ENCODE measurements at places on chromosomes 7 and 10. TPM values are rescaled to one million over a fixed set of nuclear protein-coding genes. Genes with fewer than 3 reads are reported as not detected.
A peak's percentile ranks its signal among the peaks of the same experiment; 100 is the strongest.

- no peaks in the 10 kb centered on the region for H3K4me1 ChIP-seq
- H3K4me3 ChIP-seq, result no peak overlapping the region
- DNase-seq, result no peak
- no peak overlapping the region for H3K27ac ChIP-seq
Observed at GRCh38 chr7:12162415-12163113, 48.5 kb upstream of the TMEM106B start.

- DNase-seq, result no peak
- no peak overlapping the region for H3K27ac ChIP-seq
- no peaks in the 10 kb centered on the region for H3K4me1 ChIP-seq
- no peak overlapping the region for H3K4me3 ChIP-seq
- H3K27me3 ChIP-seq, result no peaks in the 10 kb centered on the region
Observed at GRCh38 chr10:74453169-74453568, 302.1 kb downstream of the ADK start.

DNA sequence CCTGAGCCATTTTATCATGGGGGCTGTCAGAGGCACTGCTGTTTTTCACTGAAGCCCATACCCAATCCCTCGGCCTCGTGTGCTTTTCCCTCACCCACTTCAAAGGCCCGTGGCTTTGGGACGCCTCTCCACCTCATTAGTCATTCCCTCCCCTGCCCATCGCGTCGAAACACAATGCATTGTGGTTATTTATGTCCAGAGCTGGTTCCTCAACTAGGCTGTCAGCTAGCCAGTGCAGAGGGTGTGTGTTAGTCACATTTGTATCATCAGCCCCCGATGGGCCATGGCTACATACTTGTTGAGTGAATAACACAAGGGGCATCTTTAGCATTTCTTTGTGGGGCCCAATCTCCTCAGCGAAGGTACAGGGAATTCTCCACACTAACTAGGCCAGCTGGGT is 3.8 kb upstream of the CRCP start:
- H3K4me3 ChIP-seq, result no peak overlapping the region
- no peak overlapping the region for H3K27ac ChIP-seq
- DNase-seq, result no peak
- no peaks in the 10 kb centered on the region for H3K36me3 ChIP-seq
- H3K4me1 ChIP-seq, result peaks cover under 1% of the 10 kb centered on the region

DNA sequence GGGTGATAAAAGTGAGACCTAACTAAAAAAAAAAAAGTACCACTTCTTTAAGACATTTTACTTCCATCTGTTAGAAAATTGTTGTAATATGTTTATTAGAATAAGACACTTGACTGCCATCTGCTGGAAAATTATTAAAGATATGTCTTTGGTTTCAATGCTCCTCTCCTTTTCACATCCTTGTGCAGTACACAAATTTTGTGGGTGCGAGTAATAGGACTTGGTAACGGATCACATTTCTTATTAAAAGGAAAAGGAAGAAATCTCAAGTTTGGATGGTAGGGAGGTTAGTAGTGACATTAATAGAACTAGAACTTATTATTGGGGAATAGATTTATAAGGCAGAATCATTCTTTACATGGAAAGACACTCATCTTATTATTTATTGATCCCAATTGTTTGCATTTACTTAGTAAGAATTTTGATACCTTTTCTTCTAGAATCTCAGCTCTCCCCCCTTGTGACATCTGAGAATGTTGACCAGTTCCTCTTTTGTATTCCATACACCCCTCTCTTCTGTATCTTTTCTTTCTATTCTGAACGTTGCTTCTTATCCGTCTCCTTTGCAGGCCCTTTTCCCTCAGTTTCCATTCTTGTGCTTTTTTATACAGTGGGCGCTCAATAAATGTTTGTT is 43.0 kb upstream of the RPA3 start:
- H3K4me3 ChIP-seq, result no peak overlapping the region
- peaks cover 25% of the 10 kb centered on the region for H3K4me1 ChIP-seq
- peak; percentile 62 for DNase-seq
- no peaks in the 10 kb centered on the region for H3K36me3 ChIP-seq

OR6V1 gene
- not detected for total RNA-seq

TSPAN15 gene
- 9.7 TPM for total RNA-seq

Measured in thymus (tissue), 14 donors.